ENCODE measurements at places on chromosomes 13 and 19.

- no peak for DNase-seq
Observed at GRCh38 chr13:21960108-21960507, 289.2 kb downstream of the FGF9 start.

- DNase-seq, result no peak
Observed at GRCh38 chr19:2097203-2097885, 629 bp downstream of the IZUMO4 start.

GRCh38 chr13:44199627-44200207, 173.9 kb upstream of the SERP2 start:
- no peak for DNase-seq

GRCh38 chr19:7115721-7116120, 46.2 kb downstream of the ZNF557 start:
- no peak for DNase-seq

- DNase-seq, result no peak
Observed at GRCh38 chr13:35723821-35724220, 247.3 kb upstream of the MAB21L1 start.

GRCh38 chr13:27965343-27965739, 3.8 kb downstream of the CDX2 start:
- no peak for DNase-seq

DNA sequence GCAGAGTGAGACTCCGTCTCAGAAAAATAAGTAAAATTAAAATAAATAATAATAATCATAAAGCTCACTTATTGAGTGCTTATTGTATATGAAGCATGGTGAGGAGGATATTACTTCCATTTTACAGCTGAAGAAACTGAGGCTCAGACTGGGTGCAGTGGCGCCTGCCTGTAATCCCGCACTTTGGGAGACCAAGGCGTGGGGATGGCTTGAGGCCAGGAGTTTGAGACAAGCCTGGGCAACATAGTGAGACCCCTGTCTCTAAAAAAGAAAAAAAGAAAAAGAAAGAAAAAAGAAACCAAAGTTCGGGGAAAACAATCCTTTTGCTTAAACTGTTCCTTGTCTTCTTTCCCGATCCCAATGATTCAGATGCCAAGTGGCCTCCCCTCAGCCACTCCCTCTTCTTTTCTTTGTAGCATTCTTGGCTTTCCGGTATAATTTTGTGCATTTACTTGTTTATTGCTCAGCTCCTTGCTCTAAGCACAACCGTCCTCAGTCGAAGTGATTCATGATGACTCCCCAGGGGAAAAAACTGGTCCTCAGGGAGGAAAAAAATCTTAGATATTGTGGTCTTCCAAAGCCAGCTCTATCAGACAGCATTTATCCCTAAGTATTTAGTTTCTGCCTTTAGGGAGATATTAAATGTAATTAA, 965 bp upstream of the EIF3G start:
- DNase-seq, result no peak

GRCh38 chr13:71252184-71252704, 614.8 kb downstream of the DACH1 start:
- DNase-seq, result no peak

GRCh38 chr19:1091544-1092175, 3.5 kb downstream of the POLR2E start:
- DNase-seq, result no peak

DNA sequence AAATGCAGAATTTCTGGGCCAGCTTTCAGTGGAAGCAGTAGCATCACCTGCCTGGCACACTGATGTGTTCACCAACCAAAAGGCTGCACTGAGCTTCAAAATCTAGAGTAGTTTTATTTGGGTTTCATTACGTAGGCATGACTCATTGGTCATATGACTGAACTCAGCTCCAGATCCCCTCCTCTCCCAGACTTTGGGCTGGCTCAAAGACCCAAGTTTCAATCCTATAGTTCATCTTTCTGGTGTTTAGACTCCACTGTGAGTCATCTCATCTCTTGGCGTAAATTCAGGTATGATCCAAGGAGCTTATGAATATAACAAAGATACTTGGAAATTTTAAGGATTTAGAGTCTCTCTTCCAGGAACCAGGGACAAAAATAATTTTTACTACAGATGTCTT, 17.7 kb downstream of the ZMYM5 start:
- peak; percentile 19 for DNase-seq

DNA sequence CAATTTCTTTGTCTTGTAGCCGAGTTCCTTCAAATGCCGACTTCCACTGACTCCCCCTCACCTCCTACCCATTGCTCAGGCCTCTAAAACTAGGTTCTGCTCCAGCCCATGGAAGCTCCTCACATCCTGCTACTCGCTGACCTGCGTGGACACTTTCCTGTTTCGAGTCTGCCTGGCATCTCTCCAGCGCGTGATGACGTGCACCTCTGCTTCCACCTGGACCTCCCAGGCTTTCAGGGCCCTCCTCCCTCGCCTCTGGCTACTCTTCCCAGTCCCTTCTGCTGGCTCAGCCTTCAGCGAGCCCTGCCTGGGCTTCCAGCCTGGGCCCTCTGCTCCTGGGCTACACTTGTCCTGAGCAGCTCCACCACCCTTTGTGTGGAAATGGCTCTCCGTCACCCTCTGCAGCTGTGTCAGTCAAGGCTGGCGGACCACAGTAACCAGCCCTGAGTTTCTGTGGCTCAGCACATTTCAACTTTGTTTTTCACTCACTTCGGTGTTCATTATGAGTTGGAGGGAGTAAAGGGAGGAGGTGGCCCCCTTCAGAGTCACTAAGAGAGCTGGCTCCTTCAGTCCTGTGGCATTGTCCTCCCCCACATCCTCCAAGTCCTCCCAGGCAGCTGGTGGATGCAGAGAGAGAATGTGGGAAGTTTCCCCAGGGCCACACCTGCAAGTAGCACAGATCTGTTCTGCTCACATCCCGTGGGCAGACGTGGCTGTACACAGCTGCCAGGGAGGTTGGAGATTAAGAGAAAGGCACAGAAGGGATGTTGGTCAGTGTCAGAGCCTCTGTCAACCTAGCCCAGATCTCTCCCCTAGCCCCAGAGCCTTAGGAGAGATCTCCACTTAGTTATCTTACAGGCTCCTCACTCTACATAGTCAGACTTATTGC, 49.4 kb downstream of the SERP2 start:
- no peak for DNase-seq

DNA sequence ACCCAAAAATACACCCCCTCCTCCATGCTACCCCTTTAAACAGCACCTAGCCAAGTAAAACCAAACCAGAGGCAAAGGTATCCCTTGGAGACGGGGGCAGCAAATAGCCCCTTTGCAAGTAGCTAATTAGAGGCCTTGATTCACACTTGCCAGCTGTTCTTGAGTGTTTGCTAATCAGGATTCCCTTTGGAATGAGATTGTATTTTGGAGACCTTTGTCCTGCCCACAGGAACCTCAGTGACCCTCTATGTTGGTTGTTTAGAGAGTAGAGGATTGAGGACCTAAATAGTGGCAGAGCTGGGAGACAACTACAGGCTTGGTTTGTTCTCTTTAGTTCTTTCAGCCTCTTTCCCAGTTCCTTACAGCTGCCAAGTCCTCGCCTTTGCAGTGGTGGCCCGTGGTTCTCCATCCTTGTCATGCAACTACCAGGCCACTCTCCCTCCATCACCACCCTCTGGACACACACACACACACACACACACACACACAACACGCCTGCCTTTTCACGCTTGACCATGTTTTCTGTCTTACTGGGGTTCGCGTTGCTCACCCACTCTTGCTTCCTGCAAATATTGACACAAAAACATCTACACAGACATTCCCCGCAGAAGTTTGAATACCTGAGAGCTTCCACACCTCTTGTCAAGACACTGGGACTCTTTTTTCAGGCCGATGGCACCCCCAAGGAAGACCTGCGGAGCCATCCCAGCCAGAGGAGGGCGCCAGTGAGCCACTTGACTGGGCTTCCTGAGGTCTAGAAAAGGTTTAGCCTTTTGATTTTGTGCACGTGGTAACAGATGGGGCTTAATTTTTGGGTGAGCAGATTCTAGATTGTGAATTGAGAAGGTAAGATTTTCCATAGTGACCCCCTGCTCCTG, 80.0 kb upstream of the GPR183 start:
- DNase-seq, result peak; percentile 78

DNA sequence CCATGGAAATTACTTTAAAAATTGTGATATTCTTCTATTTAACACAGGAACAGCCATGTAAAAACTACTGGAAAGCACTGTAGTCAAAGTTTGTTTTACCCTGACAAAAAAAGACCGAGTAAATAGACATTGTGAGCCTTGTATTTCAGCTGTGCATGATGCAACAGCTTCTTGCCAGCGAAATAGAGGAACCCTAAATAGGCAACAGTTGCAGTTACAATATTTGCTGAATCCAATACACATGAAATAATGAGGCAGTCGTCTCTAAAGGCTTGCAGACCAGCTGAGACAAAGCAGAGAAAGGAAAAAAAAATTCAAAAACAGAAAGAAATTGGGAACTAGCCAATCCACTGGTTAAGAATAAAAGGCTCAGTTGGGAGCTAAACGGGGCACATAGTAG, 1001.1 kb downstream of the OLFM4 start:
- no peak for DNase-seq

- no peak for DNase-seq
Observed at GRCh38 chr13:78102121-78102677, 183.6 kb upstream of the EDNRB start.

DNA sequence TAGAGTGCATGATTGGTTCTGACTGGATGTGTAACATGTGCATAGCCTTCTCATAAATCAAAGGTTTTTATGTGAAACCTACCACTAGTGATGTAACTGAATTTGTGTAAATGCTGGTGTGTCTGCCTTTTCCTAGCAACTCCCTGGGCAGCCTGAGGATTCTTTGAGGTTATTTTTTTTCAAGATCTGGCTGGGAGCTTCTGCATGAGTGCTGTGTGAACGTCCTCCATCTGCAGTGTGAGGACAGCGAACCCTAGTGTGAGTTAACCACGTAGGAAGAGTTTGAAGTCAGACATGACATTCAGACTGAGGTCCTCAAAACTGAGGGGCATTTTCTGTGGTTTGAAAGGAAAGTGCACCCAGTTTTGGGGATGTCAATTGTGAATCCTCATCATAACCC, 39.9 kb downstream of the DPRX start:
- DNase-seq, result no peak

GRCh38 chr19:2775556-2776430, 7.3 kb downstream of the SGTA start:
- no peak for DNase-seq

- DNase-seq, result no peak
Observed at GRCh38 chr19:15866636-15867035, 31.2 kb downstream of the CYP4F2 start.

DNA sequence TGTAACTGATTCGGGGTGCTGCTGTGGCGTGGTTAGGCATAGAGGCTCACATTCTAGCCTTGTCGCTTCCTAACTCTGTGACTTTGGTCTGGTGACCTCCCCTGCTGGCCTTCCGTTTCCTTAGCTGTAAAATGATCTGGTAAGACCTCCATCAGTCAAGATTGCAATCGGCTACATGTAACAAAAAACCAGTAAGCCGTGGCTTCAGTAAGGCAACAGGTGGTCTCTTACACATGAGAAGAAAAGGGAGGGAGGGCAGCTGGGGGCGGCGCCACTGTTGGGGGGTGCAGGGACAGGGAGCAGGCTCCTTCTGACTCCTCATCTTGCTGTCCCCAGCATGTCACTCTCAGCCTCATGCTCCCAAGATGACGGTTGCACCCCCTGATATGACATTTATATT, 148.0 kb downstream of the SIPA1L3 start:
- no peak for DNase-seq

DNA sequence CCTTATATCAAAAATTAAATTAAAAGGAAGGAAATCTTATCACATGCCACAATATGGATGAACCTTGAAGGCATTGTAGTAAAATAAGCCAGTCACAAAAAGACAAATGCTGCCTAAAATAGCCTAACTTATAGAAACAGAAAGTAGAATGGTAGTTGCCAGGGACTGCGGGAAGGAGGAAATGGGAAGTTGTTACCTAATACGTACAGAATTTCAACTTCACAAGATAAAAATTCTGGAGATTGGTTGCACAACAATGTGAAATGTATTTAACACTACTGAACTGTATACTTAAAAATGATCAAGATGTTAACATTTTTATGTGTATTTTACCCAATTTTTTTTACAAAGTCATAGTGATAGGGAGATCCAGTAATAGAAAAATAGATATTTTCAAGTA, 10.2 kb upstream of the N4BP2L2 start:
- DNase-seq, result no peak
